Activated CD4-positive, alpha-beta T cell treated with anti-CD3 and anti-CD28 coated beads, Interleukin-2, amount 50 U/mL, for 24 hours (primary cell): ENCODE measurements at places on chromosomes 3 and 15.

DNA sequence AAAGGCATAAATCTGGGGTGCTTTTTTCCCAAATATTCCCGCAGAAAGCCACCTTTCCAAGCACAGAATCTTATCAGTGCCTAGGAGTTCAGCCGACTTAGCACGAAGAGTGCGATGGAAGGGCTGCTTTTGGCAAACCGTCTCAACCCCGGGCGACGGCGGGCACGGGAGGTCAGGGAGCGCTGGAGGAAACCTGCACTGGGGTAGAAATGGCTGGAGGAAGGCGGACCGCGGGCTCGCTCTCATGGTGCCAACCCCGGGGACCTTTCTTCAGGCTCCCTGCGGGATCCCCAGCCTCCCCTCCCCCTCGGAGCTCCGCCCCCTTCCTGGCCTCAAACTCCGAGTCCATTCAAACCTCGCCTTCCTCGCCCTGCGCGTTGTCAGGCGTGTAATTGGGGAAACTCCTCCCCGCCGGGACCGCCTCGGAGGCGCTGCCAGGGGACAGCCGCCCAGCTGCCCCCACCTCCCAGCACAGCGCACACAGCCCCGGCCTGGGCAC is at the start of gene GABRG3:
Gene GABRG3 (plus strand): TSS at position 470 of the 499 bp plus-strand sequence.
- no peak for DNase-seq

- no peak for DNase-seq
These were observed 84.5 kb upstream of the TMEM108 start for GRCh38 chr3:132953683-132954082.

- no peak for DNase-seq
These were observed 57.3 kb upstream of the RASA2 start for GRCh38 chr3:141429371-141430035.

DNA sequence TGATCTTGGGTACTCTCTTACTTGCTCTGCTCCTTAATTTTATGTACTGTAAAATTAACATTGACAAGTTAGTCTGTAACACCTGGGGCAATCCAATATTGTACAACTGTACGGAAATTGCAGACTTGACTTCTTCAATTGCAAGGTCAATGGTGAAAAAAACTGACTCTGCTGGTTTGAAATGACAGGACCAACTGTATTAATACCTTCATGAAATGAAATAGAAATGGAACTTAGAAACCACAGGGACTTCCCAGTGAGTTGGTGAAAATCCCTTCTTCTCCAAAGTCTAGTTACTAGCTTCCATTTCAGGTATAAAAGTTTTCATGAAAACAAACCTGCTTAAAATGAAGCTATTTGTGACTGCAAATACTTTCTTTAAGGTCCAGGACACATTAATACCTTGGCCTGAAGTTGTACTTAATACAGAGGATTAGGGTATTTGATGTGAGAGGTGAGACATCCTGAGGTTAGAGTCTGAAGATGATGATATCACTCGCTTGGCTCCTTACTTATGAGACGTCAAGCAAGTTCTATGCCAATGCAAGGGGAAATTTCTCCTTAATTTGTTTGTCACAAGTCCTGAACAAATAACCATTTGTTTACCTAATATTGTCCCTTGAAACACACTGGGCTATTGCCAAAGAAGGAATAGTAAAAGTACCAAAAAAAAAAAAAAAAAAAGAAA is 226.2 kb upstream of the TP63 start:
- DNase-seq, result no peak

- DNase-seq, result no peak
These were observed 86.9 kb downstream of the CDIN1 start for GRCh38 chr15:36666228-36666905.

DNA sequence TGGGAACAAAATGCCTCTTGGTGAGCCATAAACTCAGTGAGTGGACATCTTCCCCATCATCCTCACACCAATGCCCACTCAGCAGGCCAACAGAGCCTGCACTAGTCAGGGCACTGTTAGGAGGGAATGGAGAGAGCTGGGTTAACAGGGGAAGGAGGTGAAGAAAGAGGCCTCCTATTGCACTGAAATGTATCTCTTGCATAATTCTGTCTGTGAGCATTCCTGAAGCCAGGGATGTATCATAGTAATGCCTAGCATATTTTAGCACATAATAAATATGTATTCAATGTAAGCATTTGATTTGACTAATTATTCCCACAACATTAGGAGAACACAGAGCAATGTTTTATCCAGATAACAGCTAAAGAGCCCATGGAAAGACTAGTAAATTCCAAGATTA is 81.2 kb downstream of the ANO10 start:
- DNase-seq, result no peak

- DNase-seq, result no peak
These were observed 7.5 kb downstream of the SRGAP3 start for GRCh38 chr3:9241956-9242355.

DNA sequence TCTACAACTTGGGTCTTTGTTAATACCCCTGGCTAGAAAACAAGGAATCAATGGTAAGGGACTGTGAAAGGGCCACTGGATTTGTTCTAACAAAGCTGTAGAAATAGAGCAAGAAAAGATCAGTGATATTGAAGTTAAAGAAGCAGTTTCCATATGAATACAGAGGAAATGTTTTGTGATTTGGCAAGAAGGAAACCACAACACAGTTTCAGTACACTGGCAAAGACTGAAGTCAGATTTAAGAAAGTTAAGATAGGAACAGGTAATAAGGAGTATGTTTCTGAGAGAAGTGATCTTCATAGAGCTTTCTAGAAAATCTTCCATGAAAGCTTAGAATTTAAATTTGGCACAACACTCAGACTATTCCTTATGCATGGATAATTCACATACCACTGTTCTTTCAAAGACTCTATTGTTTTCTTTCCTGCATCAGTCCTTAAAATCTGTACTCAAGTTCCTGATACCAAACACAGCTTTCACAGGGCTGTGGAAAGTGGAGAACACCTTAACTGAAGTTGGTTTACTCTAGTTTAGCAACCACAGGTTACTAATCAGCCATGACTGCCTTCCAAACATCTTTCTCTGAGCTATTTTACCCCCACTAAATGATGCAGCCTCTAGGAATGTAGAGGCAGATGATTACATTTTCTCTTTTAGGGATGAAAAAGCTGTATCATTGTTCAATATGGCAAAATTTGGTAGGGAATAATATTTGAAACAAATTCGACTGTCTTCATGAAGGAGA is 32.4 kb upstream of the ALCAM start:
- no peak for DNase-seq

DNA sequence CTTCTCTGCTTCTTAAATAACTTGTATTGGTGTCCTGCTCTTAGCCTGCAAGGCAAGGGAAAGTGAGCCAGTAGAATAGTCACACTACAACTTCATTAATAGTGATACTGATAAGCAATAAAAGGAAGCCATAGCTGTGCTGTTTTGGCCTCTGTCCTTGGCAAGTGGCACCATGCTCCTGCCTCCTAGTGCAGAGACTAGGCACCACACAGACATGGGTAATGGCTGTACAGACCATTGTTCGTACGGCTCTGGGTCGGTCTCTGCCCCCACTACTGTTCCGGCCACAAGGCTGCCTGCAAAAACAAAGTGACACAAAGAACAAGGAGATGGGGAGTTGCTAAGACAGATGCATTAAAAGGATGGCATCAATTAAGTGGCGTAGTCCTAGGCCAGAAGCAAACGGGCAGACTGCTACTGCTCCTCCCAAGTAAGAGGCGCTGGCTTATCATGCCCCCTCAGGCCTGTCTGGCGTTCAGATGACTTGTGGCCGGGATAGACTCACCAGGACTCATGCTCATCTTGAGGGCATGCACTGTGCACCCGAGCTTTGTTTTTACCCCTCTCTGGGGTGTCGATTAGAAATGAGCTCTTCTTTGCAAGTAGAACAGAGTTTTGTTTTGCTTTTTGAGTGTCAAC is 75.6 kb downstream of the TRAK1 start:
- DNase-seq, result no peak

- DNase-seq, result no peak
These were observed 1.6 kb downstream of the C15orf39 start for GRCh38 chr15:75203017-75203907.

DNA sequence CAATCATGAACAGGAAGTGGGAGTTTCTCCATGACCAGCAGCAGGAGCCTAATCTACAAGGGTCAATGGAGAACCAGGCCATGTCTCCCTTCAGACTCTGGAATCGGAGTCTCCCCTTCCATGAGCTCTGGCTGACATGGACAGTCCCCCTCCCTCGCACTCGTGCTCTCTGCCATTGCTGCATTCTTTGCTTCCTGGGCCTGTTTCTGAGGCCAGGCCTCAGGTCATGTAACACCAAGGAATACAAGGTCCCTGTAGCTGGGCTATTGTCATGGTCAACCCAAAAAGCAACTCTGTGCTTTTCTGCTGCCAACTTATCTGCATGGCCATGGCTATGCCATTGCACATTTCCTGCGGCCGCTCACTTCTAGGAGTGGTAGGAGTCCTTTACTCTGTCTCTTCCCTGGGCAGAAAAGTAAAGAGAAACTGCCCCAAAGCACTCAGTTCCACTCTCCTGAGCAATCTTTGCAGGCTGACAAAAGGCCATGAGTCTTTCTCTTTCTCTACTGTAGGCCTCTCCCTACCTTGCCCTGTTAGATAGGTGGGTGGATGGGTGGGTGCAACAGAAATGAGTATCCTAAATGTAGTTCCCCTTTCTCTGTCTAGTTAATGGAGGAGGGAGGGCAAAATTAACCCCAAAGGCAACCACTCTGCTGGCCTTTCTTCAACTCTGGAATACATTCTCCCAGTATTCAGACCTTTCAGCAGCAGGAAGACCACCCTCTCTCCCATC is 40.8 kb upstream of the PROK2 start:
- DNase-seq, result no peak

DNA sequence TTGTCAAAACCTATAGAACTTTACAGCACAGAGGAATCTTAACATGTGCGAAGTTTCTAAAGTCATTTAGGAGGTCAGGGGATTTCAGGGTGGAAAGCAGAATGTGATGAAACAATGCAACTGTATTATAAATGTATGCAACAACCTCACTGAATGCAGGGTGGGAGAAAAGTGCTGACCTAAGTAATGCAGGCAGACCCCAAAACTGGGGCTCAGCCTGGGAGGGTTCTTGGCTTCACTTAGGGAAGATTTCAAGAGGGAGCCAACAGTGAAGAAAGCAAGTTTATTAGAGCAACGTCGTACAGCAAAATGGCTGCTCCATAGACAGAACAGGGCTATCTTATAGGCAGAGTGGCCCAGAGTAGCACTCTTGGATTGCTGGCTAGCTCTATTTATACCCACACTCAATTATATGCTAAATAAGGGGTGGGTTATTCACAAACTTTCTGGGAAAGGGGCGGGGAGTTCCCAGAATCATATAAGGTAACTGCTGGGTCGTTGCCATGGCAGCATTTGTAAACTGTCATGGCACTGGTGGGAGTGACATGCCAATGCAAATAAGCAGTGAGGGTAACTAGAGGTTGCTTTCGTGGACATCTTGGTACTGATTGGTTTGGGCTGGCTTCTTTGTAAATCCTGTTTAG is 14.2 kb upstream of the CAND2 start:
- no peak for DNase-seq

GRCh38 chr3:45240292-45240691 is 14.2 kb upstream of the TMEM158 start:
- no peak for DNase-seq

DNA sequence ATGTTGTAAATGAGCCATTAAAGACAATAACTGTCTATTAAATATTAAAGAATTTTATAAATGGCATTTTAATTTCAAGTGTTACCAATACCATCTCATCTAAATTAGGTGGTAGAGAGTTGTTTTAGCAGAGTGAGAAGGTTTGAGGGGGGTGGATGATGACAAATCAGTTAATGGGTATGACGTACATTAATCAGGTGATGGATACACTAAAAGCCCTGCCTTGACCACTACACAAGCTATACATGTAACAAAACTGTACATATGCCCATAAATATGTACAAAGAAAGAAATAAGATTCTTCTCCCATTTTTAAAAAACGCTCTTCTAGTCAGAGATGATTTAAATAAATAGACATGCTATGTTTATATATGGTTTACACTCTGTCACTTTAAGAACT is 40.0 kb downstream of the TAFA4 start:
- no peak for DNase-seq

GRCh38 chr15:51706291-51706690 is 25.0 kb downstream of the SCG3 start:
- DNase-seq, result no peak

DNA sequence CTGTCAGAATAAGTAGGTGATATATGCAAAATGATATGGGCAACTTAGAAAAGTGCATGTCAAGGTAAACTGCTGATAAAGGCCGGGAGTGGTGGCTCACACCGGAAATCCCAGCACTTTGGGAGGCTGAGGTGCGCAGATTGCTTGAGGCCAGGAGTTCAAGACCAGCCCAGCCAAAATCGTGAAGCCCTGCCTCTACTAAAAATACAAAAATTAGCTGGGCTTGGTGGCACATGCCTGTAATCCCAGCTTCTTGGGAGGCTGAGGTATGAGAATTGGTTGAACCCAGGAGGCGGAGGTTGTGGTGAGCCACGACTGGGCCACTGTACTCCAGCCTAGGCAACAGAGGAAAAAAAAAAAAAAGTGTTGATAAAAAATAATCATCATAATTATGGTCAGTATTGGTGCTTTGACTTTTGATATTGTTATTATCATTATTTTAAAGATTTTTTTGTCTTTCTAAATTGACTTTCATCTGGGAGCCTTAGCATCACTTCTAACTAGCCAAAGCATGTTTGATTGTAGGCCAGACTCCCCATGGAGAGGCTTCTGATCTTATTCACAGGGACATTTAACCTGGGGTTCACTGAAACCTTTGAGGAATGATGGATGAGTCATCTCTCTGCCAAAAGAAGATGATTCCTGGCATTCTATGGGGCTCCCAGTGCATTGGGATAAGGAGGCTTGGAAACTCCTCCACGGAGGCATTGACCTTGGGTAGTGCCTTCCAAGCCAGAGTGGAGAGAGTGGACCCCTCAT is 5.6 kb downstream of the ZBTB38 start:
- DNase-seq, result no peak

- peak; percentile 13 for DNase-seq
These were observed 1.6 kb upstream of the CHST13 start for GRCh38 chr3:126522363-126522788.

DNA sequence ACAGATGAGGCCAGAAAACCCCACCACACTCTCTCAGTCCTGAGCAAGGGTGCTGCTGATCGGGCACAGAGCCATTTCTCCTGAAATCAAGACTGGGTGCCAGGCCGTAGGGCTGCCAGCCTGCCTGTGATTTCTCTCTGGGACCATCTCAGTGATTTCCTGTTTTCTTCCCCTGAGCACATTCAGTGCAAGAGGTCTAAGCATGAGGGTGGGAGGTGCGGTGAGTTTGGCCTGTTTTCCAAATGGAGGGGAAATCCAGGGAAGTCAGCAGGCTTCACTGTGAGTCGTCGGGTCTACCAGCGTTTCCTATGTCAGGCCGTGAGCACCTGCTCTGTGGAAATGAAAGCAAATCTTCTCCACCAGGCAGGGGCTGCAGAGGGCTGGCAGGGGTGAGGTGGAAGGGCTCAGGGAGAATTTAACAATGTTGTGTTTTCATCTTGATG is 82.3 kb downstream of the ST6GAL1 start:
- DNase-seq, result peak; percentile 50
